ENCODE measurements at places on chromosomes 7 and 10.

GRCh38 chr7:84462259-84462658 lies 267.7 kb upstream of the SEMA3A start:
- DNase-seq, result no peak

GRCh38 chr7:101330011-101330484 lies 8.4 kb upstream of the IFT22 start:
- no peak for DNase-seq

DNA sequence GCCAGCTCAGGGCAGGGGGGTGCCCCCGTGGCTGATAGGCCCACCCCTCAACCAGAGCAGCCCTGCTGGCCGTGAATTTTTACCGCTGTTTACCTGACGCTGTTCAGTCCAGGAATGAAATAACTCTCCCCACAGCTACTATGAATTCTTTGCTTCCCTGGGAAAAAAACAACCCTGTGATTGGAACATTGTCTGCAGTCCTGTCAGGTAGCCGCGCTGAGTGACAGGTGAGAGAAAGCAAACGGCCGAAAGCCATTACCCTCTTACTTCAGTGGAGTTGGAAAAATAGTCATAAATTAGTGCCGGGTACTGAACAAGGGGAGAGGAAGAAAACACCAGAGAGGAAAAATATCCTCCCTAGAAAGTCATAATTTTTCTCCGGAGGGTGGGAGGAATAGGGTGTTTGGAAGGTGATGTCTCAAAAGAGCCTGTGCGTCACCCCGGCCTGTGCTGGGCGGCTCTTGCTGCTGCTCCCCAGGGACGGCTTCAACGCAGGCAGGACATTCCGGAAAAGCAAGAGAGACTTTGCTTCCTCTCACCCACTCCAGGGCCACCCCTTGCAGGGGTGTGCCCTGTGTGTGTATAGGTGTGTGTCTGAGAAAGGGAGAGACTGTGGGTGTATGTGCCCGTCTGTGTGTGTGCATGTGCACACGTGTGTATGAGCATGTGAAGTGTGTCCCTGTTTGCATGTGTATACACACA lies 69.0 kb downstream of the CDH23 start:
- no peak for DNase-seq

- no peak for DNase-seq
Measured at GRCh38 chr7:16436306-16436705, 15.0 kb upstream of the CRPPA start.

DNA sequence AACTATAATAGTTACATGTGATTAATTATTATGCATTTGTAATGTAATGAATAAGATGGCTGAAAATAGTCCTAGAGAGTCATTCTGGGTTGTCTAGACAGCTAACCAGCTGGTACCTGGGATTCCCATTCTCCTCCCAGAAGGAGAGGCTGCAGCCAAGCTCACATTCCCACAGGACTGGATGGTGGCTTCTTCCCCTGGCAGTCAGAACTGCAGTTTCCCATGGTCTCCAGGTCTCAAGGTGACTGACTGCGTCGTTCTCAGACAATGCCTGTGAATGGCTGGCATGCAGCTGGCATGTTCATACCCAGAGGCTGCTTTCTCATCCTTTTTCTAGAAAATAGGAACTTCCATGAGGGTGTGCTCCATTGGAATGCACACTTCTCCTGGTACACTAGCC lies 21.3 kb downstream of the TAS2R16 start:
- DNase-seq, result no peak

DNA sequence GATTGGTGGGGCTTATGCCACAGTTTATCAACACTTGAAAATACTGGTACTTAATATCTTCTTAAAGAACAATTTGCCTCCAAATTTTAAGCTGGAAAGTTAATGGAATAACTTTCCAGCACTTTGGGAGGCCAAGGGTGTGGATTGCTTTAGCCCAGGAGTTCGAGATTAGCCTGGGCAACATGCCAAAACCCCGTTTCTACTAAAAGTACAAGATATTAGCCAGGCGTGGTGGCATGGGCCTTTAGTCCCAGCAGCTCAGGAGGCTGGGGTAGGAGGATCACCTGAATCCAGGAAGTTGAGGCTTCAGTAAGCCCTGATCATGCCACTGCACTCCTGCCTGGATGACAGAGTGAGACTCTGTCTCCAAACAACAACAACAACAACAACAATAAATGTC lies 56.0 kb downstream of the PRF1 start:
- no peak for DNase-seq

DNA sequence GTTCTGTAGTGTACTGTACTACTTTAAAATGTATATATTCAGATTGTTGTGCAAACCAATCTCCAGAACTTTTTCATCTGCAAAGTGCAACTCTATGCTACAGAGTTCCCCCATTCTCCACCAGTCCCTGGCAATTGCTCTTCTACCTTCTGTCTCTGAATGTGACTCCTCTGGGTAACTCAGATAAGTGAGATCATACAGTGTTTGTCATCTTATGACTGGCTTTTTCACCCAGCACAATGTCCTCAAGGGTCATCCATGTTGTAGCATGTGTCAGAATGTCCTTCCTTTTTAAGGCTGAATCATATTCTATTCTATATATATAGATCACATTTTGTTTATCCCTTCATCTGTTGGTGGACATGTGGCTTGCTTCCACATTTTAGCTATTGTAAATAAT lies 10.8 kb downstream of the SLIT1 start:
- DNase-seq, result no peak

- no peak for DNase-seq
Measured at GRCh38 chr10:43350156-43350555, 21.3 kb upstream of the FXYD4 start.

GRCh38 chr10:88081457-88082054 lies 218.1 kb downstream of the PTEN start:
- no peak for DNase-seq

DNA sequence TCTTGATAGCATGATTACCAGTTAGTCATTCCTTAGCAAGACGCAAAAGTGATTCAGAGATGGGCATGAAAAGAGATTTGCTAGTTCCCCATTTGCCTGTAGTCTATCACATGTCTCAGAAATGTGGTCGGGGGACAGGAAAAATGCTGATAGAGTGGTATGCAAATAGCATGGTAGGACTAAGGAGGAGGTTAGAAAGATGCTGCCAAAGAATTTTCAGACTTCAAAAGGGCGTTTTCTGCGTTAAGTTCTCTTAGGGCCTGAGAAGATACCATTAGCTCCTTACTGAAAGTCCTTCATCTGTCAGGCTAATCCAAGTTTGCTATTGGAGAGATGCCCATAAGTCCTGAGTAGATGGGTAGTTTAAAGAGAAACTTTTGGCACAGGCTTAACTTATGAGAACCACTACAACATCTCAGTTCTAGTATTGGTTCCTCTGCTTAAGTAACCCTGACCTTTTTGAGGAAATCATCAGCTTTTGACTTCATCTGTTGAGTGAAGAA lies 2.7 kb downstream of the CALD1 start:
- DNase-seq, result no peak

GRCh38 chr10:95406651-95407280 lies 116.0 kb upstream of the PDLIM1 start:
- peak; percentile 90 for DNase-seq

GRCh38 chr10:6868036-6868725 lies 288.1 kb upstream of the PRKCQ start:
- DNase-seq, result no peak

DNA sequence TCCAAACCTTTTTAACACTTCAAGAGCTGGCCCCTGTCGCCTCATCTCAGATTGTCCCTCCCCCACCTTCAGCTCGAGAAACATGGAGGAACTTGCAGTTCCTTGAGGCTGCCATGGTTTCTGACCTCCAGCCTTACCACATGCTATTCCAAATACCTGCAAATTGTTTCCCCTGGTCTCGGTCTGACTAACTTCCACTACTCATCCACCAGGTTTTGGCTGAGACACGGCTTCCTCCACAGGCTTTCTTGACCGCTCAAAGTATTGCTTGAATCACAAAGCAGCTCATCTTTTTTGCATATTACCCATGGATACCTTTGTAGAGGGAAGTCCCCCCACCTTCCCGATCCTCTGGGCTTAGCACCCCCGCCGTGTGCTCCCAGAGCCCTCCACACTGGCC lies 5.2 kb upstream of the SAMD8 start:
- no peak for DNase-seq

- no peak for DNase-seq
Measured at GRCh38 chr7:42186151-42186550, 50.9 kb downstream of the GLI3 start.

Data from H4 (cell line).